ENCODE measurements at places on chromosomes 1 and 21.

GRCh38 chr1:221782477-221782876 is 40.6 kb upstream of the DUSP10 start:
- no peak for DNase-seq

GRCh38 chr21:15255763-15256162 is 191.0 kb upstream of the NRIP1 start:
- DNase-seq, result no peak

DNA sequence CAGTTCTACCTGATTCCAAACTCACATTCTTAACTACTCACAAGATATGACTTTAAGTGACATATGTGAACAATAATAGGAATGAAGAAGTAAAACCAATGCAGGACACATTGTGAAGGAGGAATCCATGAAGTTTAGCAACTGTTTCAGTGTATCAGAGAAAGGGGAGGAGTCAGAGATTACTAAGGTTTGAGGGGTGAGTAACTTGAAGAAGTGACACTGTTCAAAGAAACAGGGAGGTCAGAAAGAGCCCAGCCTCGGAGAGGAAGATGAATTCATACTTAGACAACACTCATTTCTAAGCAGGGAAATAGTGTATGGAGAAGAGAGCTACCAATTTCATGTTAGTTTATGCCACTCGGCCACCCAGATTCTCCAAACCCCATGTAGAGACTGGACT is 28.2 kb upstream of the RPF1 start:
- DNase-seq, result no peak

GRCh38 chr21:39208624-39209333 is 25.5 kb upstream of the PSMG1 start:
- DNase-seq, result no peak

- peak; percentile 13 for DNase-seq
Observed at GRCh38 chr1:15803380-15803779, 4.1 kb downstream of the UQCRHL start.

DNA sequence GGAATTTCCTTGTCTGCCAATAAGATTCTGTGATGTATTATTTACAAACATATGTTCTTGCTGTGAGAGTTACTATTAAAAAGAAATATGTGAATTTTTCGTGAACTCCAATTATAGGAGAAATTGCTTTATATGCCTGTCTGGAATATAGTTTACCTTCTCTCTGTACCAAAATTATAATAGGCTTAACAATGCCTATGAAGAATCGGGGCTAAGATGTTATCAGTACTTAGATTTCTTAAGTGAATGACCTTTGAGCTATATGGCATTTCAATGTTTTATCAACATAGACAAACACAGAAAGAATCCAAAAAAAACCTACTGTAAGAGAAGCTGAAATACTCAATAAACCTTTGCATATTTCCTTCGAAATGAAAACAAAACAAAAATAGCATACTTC is 323.1 kb upstream of the ADAMTS5 start:
- no peak for DNase-seq

DNA sequence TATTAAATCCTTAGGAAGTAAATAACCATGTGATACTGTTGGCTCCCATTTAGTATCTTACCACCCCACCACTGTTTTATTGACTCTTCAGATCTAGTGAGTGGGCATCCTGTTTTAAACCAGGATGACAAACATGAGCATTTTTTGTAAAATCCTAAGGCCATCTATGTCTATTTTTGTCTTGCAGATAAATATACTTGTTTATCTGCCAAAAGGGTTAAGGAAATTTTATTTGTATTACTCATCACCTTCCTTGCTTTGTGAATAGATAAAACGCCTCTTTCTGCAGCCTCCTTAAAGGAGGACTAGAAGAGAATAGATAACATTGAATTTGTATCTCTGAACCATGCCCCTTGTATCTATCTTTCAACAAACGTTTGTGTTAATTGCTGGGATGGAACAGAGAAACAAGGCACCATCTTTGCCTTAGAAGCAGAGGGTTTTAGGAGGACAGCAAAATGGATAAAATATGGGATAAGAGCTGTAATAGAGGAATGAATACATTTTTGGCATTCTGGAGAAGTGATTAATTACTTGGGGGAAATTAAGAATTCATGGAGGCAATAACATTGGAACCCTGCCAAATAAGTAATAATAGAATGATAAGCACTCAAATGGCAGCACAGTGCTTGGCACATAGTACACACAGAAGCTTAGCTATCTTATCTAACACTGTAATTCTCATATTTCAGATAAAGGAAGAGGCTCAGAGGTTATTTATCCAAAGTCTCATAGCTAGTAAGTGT is 14.7 kb downstream of the YTHDF2 start:
- DNase-seq, result no peak

- DNase-seq, result no peak
Observed at GRCh38 chr1:208242941-208243526, 1.1 kb downstream of the PLXNA2 start.

GRCh38 chr1:44803062-44803311 is 2.8 kb downstream of the PLK3 start:
- no peak for DNase-seq

DNA sequence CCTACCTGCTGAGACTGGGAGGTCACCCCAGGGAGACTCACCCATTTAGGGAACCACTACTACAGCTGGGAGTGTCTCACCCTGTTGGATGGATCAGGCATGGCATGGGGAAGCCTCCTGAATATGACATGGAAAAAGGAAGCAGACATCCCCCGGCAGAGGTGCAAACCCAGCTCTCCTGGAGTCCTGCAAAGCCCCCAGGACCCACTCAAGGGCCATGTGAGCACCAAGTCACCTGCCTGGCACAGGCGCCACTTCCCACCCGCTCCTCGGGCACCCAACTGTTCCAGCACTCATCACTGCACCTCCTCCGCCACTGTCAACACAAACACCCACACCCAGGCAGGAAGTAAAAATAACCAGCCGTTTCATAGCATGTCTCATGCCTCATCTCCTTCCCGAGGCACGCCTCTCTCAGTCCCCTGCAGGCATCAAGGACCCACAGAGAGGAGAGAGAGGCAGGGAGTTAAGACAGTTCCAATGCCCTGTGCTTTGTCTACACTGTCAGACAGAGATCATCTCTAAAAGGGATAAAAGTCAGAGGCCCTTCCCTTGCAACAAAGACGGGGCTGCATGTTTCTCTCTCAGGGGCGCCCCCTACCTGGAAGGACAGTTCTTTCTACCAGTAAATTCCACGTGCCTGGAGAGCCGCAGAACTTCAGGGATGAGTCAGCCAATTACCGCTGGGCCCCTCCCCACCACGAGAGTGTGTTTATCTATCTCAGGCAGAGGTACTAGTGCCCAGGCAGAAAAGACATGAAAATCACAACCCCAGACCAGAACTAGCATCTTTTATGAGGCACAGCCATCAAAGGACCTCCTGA is 150.1 kb upstream of the SOD1 start:
- peak; percentile 88 for DNase-seq

DNA sequence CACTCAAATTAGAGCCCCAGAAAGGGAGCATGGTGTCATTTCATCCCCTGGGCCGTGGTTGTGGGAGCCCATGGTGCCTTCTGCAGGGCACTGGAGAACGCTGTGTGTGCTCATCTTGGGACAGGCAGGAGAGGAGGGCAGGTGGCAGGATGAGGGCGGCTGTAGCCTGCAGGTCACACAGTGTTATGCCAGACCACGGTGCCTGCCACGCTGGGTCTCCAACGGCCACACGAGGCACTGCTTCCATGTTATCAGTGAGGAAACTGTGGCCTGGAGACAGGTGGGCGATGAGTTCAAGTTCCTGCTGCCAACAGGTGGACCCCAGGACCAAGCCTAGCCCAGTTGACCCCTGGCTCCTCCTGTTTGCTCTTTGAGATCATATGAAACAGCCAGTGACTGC is 21.0 kb downstream of the ABCG1 start:
- no peak for DNase-seq

- peak; percentile 83 for DNase-seq
Observed at GRCh38 chr1:111222308-111223125, 5.0 kb upstream of the CHI3L2 start.

DNA sequence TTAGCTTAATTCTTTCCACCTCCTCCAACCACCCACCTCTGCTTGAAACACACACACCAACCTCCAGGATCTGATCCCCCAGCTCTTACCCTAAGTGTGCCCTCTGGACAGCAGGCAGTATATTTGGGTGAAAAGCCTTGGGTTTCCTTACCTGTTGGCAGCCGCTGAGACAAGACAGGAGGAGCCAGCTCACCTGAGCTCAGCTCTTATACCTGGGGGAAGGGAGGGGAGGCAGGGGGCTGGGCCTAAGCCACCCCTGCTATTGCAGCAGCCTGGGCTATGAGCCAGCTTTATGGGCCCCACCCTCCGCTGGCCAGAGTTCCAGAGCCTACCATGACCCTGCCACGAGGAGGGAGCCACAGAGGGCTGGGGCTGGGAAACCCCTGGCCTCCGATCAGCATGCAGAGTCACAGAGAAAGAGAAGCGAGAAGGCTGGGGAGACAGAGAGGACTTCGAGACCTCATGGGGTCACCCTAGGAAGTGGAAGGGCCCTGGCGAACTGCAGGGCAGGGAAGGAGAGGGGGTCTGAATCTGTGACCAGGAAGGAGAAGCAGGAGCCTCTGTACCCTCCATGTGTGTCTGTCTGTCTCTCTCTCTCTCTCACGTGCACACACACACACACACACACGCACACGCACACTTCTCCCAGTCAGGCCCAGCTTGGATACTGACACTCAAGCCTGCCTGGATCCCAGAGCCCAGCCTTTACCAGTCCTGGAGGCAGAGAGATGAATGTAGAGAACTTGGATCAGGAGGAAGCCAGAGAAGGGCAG is at the start of gene S100A14:
Gene S100A14, minus strand, starts transcription at position 182 of the 773 bp plus-strand sequence. CDS start 467 bp downstream, outside the sequence.
- no peak for DNase-seq

GRCh38 chr1:234515821-234516241 is 36.9 kb upstream of the TARBP1 start:
- DNase-seq, result no peak

DNA sequence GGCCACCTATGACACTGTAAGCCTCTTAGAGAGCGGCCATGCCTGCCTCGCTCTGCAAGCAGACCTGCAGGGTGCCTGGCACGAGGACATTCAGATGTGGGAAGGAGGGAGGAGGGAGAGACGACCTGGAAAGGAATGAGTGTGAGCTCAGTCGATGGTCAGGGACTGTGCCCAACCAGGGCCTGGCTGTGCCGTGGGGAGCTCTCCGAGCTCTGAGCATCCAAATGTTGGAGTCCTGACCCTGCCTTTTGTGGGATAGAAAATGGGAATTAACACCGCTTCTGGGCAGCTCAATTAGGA is 7.3 kb downstream of the CSTB start:
- no peak for DNase-seq

DNA sequence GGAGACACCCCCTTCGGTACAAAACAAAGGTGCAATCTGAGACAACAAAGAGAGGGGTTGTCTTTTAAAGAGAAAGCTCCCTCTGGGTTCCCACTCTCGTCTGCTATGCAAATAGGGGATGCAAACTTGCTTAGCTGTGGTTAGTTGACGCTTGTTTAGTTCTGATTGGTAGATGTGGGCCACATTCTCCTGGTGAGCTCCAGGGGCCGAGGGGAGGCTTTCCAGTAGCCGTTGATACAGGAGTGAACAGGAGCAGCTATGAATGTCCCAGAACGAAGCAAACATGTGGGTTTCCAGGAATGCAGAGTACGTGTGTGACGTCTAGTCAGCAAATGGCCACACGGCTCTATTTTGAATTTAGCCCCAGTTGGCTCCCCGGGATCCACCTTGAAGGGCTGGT is 14.7 kb downstream of the TFF2 start:
- no peak for DNase-seq

DNA sequence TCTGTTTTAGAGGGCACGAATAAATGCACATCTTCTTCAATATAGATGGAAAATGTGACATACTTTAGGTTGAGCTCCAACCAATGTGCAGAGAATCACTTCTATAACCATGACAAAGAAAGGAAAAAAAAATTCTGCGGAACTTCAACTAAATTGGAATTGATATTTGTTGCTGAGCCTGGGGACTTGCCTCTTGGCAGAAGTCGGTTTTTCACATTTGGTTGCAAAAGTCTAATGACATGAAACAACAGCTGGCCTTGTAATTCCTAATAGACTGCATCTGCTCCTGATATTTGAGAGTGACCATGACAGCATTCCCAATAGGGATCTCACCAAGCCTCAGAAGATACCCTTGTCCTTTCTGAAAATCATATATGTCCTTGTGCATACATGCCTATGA is 112.8 kb downstream of the PRRX1 start:
- no peak for DNase-seq

DNA sequence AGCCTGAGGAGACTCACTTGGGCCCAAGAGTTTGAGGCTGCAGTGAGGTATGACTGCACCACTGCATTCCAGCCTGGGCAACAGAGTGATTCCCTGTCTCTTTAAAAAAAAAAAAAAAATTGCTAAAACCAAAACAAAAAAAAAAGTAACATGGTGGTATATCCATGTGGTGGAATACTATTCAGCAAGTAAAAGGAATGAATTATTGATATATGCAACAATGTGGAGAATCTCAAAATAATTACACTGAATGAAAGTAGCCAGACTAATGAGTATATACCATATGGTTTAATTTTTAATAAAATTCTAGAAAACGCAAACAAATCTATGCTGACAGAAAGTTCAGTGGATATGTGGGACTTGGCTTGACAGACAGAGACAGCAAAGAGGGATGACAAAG is 80.3 kb upstream of the DMRTA2 start:
- DNase-seq, result no peak

DNA sequence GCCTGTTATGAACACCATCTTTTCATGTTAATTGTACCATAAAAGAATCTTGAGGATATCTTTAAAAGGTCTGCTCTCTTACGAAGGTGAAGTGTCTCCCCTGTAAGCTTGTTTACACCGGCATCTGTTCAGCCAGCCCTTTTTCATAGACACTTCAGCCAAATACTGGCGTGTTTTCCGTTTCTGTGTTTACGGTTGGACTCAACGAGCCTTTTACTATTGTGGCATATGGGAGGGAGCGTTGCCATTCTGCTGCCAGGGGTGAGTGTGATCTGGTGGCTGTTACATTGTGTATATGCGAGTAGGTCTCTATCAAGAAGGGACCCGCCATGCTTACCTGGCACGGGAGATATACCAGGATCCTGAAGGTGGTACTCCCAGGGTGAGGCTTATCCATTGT is 433.8 kb downstream of the CAMTA1 start:
- DNase-seq, result no peak

- no peak for DNase-seq
Observed at GRCh38 chr1:108551137-108551862, 8.6 kb upstream of the EEIG2 start.

GRCh38 chr21:25708467-25709065 is 26.1 kb downstream of the ATP5PF start:
- peak; percentile 44 for DNase-seq
